ENCODE measurements at places on chromosomes 1 and 21. TPM values are rescaled to one million over a fixed set of nuclear protein-coding genes. Genes with fewer than 3 reads are reported as not detected.

GRCh38 chr1:41501581-41501980, 17.1 kb upstream of the EDN2 start:
- DNase-seq = no peak

DNA sequence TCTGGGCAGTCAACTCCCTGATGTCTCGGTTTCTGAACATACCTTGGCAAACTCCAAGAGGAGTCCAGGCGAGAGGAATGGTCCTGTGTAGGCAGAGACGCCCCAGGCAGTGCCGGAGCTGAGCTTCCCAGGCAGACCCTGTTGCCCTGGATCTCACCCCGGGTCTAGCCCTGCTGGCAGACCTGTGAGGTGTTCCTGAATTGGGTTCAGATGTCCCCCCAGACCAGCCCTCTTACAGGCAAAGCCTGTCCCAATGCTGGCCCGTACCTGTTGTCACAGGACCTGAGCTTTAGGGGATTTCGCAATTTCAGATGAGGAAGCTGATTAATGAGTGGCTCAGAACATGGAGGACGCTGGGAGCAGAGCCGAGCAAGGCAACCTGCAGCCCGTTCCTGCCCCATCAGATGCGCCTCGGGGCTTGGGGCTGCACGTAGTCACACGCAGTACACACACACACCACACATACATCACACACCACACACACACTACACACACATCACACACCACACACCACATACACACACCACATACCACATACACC, 38.5 kb upstream of the PDE9A start:
- no peak for DNase-seq

DNA sequence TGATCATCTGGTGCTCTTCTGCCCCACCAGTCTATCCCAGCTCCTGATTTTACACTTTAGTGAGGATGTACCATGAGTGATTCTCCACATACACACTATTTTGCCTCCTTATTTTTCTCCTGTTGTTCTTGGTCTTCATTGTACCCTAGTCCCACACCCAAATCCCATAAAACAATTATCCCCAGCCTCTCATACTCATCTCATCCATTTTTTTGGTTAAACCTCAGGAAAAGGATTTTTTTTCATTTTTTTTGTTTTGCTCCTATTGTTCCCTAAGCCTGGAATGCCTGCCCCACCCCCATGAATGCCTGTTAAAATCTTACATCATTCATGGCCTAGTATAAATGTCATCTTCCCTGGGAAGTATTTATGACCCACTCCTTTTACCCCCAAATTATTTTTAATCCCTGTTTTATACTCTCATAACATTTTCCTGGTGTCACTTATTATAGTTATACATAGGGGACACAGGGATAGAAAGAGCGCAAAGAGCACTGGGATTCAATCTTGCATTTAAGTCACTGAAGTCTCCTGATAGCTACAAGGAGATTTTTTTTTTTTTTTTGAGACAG, 4.9 kb upstream of the LINGO4 start:
- DNase-seq = no peak

DNA sequence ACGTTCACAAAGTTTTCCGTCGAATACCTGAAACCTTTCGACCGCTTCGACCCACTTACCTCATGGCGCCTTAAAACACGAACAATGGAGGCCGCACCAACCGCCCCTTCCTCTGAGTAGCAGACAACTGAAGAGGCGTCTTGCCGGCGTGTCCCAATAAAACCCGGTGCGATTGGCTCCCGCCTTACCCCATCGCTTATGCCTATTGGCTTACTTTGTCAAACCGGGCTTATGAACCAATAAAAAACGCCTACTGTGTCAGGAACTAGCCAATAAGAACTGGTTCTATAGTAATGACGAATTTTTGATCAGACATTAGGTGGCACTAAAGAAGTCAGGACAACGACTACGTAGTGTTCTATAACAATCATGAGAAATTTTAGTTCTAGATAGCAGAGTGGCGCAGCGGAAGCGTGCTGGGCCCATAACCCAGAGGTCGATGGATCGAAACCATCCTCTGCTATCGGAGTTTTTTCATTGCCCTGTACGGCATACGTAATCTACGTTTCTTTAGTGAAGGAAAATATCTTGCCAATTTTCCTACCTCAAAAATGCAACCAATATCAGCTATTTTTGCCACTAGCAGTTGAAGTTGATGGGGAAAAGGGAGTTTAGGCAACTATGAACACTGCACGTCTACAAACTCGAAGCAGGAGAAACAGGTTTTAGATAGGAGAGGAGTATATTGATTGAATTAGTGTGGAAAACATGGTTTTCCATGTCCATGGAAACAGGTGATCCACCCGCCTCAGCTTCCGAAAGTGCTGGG, at the start of gene ILF2:
Gene ILF2, minus strand, starts transcription at position 135 of the 769 bp plus-strand sequence. Its CDS starts 71 bp downstream, at position 64.
- peak; percentile 99 for DNase-seq

DNA sequence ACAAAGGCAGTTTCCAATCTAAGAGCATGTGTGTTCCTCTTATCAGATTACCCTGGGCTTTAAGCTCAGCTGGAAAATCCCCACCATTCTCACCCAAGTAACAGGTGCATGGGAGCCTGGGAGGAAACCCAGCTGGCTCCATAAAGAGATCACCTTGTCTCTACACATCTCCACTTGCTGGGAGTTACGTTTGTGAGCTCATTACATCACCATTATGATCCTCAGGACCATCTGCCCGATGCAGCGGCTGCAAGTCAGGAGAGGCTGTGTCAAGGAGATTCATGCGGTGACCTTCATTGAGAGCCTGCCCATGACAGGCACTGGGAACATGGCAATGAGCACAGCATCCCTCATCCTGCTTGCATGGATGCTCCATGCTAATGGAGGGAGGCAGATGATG, 618.0 kb downstream of the NPHP4 start:
- DNase-seq = no peak

DNA sequence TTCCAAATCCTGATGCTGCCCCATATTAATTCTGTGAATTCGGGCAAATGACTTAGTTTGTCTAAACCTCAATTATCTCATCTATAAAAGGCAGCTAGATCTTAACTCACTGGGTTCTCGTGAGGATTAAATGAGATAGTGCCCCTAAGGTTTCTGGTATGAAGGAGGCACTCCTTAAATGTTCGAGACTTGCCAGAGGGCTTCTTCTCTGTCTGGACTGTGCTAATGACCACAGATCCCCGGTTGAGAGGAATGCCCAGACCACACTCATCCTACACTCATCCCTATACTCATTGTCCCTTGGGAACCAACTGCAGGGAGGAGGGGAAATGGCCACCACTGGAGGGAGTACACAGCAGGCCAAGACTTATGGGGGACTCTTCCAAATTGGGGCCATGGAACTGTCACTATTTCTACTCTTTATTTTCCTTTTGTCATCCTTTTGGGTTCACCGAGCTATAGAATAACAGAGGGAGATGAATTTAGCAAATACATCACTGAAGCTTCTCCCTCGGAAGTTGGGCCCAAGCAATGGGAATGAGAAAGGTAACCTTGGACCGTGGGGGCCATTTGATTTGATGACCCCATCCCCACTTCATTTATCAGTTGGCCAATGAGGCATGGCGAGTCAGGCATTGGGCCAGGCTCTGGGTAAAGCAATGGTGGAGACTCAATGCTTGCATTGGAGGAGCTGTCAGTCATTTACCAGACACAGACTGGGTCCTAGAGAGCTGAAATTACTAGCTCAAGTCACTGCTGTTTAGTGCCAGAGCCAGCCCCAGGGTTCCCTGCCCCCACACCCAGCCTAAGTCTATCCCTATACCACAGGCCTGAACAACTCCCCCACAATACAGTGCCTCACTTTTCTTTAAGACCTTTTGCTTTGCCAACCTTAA, 5.1 kb downstream of the ATF3 start:
- no peak for DNase-seq

GRCh38 chr1:203843435-203843834, 18.0 kb upstream of the SNRPE start:
- DNase-seq = no peak

GRCh38 chr1:22142315-22143064, 407 bp downstream of the WNT4 start:
- DNase-seq = no peak

DNA sequence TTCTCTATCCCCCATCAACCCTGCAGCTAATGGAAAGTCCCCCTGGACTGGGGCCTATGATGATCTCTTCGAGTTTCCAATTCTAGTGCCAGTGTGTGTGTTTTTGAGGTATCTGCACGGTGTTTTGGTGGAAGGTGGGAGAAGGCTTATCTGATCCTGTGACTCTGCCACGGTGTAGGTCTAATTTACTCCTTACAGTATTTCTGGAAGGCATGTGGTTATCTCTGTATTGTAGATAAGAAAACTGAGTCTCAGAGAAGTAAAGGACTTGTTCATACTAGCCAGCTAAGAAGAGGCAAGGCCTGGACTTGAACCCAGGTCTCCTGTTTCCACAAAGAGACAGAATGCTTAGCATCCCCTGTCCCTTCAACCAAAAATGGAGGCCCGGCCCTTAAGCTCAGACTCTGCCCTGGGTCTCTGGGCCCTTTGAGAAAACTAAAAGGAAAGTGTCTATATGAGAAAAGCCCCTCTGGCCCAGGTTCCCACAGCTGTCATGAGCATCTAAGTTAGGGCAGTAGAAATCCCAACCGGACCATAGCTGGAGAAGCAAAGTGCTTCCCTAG, 20.3 kb downstream of the RIMS3 start:
- DNase-seq = no peak

DNA sequence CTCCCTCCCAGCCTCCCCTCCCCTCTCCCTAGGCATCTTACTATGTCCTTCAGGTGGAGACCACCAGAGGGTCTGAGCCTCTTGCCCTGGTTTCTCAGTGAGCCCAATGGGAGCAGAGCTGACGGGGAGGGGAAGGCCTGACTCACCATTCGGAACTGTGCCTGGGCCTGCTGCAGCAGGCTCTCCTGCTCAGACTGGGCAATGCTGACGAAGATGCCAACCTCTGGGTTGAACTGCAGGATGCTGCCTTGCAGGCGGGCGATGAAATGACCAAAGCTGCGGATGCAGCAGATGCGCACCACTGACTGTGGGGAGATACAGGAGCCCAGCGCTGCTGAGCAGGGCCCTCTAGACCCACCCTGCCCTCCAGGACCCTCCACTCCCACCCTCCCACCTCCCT, 11.0 kb upstream of the PAQR6 start:
- no peak for DNase-seq

DNA sequence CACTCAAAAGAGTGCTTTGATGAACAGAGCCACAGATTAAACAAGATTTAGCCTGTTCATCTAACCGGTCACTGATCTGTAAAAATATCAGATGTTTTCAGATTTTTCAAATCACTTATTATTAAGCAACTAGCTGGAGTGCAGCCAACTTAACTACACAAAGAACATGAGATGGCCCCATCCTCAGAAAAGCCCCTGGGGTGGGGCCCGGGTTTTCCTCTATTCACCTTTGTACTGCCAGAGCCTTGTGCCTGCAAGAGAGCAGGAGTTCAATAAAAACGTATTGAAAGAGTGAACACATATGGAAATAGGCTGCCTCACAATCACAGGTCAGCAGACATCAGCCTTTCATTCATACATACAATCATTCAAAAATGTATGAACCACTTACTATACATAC, 516.1 kb downstream of the OMA1 start:
- no peak for DNase-seq

DNA sequence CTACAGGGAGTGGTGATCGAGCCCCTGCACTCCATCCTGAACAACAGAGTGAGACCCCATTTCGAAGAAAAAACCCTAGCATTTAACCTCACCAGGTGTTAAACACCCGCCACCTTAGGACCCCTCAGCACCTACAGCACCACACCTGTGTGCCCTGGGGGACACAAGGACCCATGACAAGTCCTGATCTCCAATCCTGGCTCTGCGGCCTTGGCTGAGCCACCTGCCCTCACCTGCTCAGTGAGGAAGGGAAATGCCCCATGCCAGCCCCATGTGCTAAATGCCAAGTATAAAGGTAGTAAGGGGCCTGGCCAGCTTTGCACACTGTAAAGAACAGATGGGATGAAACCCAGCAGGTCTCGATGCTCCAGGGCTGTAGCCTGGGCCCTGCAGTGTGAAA, 11.1 kb downstream of the MRTO4 start:
- DNase-seq = no peak

GRCh38 chr1:155760751-155761475, 72.0 kb downstream of the DAP3 start:
- no peak for DNase-seq

DNA sequence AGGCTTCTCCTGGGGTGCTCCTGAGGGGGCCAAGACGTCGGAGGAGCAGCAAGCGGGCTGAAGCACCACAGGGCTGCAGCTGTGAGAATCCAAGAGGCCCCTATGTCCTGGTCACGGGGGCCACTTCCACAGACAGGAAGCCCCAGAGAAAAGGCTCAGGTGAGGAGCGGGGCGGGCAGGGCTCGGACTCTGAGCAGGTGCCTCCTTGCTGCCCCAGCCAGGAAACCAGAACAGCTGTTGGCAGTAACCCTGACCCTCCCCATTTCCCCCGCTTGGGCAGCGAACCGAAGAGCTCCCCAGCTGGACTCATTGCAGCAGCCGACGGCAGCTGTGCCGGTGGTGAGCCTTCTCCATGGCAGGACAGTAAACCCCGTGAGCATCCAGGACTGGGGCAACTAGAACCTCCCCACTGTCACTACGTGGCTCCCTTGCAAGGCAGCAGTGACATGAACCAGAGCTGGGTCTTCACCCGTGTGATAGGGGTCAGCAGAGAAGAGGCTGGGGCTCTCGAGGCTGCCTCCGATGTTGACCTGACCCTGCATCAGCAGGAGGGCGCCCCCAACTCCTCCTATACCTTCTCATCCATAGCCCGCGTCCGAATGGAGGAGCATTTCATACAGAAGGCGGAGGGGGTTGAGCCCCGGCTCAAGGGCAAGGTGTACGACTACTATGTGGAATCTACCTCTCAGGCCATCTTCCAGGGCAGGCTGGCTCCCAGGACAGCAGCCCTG, 625 bp downstream of the KLHDC7A start:
- DNase-seq = no peak

- DNase-seq = peak; percentile 97
These were observed at the start of gene SCYL3 for GRCh38 chr1:169893645-169894423. Gene SCYL3 (minus strand): TSS chr1:169893896. CDS start chr1:169888840, 5,056 bp downstream.

- DNase-seq = no peak
These were observed 101.1 kb downstream of the ZP4 start for GRCh38 chr1:237789619-237790018.

- DNase-seq = no peak
These were observed 16.3 kb upstream of the TSPAN1 start for GRCh38 chr1:46158312-46159281.

GRCh38 chr1:20149601-20150325, 10.6 kb downstream of the PLA2G2F start:
- no peak for DNase-seq

Gene C1QTNF12
- 7.5 TPM for polyA plus RNA-seq

Gene POU3F1
- polyA plus RNA-seq = 0.79 TPM

Gene GSTM1
- 2.9 TPM for polyA plus RNA-seq

Gene ASCL5
- polyA plus RNA-seq = 0.15 TPM

Gene CLCA4
- not detected for polyA plus RNA-seq

Gene TNFRSF1B
- 6.9 TPM for polyA plus RNA-seq

Gene RNF186
- polyA plus RNA-seq = 0.27 TPM
